Right forelimb (tissue), 1 donor: ENCODE measurements at places on chromosomes 6 and 20.

DNA sequence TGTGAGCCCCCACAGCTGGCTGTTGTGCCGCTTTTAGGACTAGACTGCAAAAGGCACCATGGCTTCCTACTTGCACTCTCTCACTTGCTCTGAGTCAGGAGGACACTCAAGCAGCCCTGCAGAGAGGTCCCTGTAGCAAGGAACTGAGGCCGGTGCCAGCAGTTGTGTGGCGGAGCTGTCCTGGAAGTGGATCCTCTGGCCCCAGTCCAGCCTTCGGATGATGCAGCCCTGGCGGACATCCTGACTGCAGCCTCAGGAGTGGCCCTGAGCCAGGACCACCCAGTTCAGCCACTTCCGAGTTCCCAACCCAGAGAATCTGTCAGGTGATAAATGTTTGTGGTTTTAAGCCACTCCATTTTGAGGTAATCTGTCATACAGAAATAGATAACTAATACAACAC is 17.5 kb downstream of the CTCFL start:
- DNase-seq = peak; percentile 65

- DNase-seq = no peak
Measured at GRCh38 chr6:154566866-154567265, 56.4 kb upstream of the CNKSR3 start.

GRCh38 chr20:25496165-25496967 is 88.9 kb downstream of the GINS1 start:
- DNase-seq = no peak

DNA sequence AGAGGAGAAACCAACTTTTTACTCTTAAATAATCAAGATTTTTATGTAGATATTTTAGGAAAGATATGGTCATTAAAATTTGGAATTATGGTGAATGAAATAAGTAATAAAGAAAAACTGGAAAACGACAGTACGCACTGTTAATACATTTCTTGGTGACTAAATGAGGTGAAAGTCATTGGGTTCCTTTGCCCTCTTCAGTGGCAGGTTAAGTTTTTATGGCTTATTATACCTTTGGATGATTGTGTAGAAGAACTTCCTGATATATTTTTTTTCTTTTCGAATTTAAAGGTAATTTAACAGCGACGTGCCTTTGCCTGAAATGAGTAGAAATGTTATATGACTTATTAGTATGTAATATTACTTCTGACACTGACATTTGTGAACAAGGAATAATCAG is 43.4 kb downstream of the FOXO3 start:
- DNase-seq = no peak

DNA sequence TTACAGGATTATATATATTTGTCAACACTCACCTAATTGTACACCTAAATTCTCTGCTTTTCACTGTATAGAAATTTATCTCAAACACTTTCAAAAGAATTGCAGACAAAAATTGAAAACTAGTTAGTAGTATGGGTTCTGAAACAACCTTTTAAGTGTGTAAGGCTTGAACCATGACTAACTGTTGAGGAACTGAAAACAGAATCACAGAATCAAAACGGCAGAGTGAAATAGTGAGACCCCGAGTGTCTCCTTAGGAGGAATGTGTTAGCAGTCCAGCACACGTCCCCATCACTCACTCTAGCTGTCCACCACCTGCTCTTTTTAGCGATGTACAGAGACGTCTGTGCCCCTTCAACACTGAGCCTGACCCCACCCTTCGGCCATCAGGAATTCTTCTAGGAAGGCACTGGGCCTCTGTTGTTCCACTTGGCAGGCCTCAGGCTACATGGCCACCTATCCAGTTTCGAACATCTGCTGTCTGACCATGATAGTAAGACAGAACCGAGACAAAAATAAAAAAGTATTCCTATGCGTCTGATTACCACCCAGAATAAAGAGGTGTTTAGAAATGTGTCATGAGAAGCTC is 227.4 kb downstream of the C6orf118 start:
- DNase-seq = peak; percentile 47

DNA sequence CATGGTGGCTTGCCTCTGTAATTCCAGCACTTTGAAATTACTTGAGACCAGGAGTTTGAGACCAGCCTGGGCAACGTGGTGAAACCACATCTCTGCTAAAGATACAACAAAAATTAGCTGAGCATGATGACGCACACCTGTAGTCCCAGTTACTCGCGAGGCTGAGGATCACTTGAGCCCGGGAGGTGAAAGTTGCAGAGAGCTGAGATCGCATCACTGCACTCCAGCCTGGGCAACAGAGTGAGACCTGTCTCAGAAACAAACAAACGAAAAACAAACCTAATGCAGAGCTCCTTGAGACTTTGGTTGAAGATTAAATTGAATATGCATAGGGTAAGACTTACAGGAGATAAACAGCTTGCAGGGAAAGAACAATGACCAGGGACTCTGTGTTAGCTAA is 80.8 kb downstream of the SCAF8 start:
- no peak for DNase-seq

DNA sequence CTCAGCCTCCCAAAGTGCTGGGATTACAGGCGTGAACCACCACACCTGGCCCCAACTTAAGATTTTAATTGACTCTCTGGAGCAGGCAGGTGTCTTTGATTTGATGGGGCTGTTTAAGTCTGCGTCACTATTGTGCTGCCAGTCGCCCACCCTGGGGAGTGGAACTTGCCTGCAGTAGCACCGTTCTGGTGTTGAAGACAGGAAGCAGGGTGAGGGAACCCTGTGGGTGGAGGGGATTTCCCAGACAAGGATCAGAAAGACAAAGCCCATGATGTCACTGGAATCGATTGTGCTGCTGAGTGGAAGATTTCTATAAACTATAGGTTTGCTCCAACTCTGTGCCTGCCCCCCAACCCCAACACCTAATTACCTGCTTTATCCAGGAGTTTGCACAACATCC is 11.0 kb downstream of the ALDH8A1 start:
- no peak for DNase-seq

DNA sequence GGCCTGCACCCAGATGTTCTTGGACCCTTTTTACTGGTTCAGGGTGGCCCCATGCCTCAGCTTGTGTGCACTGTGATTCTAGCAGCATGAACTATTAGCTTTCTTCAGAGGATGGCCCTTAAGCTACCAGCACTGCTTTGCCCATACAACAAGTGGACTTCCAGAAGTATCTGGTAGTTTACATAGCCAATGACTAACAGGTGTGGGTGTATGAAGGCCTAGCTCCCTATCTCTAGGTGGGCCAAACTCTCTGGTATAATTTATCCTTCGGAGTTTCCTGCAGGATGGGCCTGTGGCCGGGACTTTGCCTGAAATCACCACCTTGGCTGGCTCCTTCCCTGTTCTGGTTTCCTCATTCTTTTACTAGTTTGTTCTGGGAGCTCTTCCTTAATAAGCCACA is 26.1 kb upstream of the JAG1 start:
- no peak for DNase-seq

GRCh38 chr6:124982669-124983068 is 20.4 kb downstream of the RNF217 start:
- DNase-seq = no peak

DNA sequence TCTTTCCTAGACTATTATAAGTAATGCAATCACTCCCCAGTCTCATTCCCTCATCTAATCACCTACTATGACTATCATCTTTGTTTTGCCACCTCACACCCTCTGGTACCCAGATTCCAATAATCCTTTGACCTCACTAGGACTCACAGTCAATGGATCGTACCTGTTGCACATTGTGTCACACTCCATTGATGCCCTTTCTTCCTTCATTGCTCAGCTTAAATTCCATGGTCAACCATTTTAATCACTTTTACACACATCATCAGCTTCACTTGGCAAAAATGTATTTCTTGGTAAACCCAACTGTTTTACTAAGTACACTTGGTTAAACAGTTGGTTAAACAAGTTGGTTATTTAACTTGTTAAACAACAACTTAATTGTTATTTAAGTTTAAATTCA is 44.0 kb downstream of the CEP162 start:
- DNase-seq = no peak

GRCh38 chr20:36035745-36036144 is 67.4 kb downstream of the CNBD2 start:
- DNase-seq = no peak

- no peak for DNase-seq
Measured at GRCh38 chr6:5762561-5762968, 244.2 kb downstream of the NRN1 start.

- no peak for DNase-seq
Measured at GRCh38 chr20:17807651-17808050, 107.9 kb downstream of the BANF2 start.

- DNase-seq = no peak
Measured at GRCh38 chr6:137414599-137414998, 79.6 kb downstream of the OLIG3 start.

- no peak for DNase-seq
Measured at GRCh38 chr6:22529866-22530265, 39.5 kb upstream of the HDGFL1 start.
